ENCODE measurements at places on chromosomes 12 and 14.
A peak's percentile ranks its signal among the peaks of the same experiment; 100 is the strongest.

DNA sequence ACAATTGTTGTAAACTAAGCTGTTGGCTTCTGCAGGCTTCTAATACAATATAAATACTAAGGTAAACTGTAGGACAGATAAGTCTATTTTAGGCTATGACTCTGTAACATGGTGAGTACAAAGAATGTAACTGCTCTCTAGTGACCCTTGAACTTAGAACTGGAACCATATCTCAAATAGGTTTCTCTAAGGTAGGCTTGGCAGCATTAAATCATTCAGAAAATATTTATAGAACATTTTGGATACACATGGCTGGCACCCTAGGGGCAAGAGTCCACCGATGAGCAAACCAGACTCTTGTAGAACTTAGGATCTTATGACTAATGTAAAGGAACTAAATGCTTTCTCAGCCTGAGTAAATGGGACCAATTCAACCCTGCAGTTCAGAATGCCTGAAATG, 19.4 kb upstream of the SLC25A3 start:
- DNase-seq, result no peak

GRCh38 chr12:40697566-40698259, 5.5 kb downstream of the CNTN1 start:
- DNase-seq, result no peak

DNA sequence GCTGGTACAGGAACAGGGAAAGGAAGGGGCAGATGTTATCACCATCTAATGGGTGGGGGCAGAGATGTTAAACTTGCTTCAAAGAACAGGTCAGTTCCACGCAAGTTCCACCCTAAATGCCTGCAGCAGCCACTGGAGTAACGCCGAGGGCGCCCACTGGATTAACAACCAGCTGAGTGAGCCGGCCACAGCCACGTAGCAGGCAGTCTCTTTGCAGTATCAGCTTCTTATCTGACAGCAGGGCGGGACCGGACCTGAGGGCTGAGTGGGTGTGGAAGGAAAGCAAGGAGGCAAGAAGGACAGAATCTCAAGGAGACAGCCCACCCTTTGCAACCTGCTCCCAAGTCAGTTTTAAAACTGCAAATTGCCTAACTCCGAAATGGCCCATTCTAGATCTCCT, 38.4 kb upstream of the FOXN3 start:
- DNase-seq, result no peak

- DNase-seq, result no peak
Observed at GRCh38 chr14:42778984-42779383, 1172.3 kb downstream of the LRFN5 start.

- peak; percentile 36 for DNase-seq
Observed at GRCh38 chr14:65471038-65471878, 58.7 kb downstream of the FUT8 start.

GRCh38 chr14:102686196-102686801, 91.0 kb upstream of the TRAF3 start:
- no peak for DNase-seq

GRCh38 chr12:68962877-68963855, 30.2 kb upstream of the CPM start:
- DNase-seq, result no peak

DNA sequence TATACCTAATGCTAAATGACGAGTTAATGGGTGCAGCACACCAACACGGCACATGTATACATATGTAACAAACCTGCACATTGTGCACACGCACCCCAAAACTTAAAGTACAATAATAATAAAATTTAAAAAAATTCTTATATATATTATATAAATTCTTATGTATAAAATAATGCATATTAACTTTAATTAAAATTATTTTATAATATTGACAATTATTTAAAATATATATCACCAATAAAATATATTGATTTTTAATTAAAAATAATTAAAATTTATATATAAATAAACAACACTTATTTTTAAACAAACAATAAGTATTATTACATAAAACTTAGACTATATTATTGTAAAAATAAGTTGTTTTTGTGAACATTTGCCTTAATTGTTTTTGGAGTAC, 188.8 kb downstream of the SYT1 start:
- DNase-seq, result no peak

DNA sequence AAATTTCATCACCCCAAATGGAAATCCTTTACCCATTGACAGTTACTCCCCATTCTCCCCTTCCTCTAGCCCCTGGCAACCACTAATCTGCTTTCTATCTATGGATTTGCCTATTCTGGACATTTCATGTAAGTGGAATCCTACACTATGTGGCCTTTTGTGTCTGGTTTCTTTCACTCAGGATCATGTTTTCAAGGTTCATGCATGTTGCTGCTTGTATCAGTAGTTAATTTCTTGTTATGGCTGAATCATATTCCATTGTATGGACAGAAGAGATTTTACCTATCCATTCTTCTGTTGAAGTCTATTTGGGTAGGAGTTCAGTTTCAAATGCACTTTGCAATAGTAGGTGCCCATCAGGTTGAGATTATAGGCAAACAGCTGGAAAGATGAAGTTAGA, 1.4 kb downstream of the RFC5 start:
- DNase-seq, result no peak

DNA sequence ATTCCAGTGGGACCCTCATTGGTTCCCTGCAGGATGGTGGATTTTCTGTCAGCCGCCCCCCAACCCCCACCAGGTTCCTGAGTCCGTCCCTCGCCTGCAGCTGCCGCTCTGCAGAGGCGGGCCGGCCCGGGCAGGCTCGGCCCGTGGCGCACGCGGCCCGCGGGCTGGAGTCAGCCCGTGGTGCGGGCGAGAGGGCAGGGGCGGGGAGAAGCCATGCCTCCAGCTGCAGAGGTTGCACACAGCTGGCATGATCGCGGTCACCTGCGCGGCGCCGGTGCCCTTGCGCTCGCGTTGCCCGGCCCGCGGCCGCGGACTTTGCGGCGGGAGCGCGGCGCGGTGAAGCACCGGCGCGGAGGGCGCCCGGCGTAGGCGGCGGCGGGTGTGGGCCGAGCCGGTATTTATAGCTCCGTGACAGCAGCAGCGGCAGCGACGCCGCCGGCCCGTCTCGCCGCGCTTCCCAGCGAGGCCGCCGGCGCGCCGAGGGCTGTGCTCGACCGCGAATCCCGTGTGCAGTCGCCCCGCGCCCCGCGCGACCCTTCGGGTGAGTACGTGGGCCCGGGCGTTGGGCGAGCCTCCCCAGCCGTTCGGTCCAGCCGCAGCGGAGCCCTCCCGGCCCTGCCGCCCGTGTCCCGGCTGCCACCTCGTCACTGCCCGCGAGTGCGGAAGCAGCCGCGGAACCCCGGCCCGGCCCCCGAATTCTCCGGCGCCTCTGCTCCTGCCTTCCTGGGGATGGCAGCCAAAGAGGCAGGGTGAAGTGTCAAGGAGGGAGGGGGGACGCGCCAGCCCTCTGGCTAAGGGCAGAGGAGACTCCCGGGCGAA, at the start of gene TMEM117:
Gene TMEM117 (plus strand): TSS at position 426 of the 819 bp plus-strand sequence.
- peak; percentile 77 for DNase-seq

DNA sequence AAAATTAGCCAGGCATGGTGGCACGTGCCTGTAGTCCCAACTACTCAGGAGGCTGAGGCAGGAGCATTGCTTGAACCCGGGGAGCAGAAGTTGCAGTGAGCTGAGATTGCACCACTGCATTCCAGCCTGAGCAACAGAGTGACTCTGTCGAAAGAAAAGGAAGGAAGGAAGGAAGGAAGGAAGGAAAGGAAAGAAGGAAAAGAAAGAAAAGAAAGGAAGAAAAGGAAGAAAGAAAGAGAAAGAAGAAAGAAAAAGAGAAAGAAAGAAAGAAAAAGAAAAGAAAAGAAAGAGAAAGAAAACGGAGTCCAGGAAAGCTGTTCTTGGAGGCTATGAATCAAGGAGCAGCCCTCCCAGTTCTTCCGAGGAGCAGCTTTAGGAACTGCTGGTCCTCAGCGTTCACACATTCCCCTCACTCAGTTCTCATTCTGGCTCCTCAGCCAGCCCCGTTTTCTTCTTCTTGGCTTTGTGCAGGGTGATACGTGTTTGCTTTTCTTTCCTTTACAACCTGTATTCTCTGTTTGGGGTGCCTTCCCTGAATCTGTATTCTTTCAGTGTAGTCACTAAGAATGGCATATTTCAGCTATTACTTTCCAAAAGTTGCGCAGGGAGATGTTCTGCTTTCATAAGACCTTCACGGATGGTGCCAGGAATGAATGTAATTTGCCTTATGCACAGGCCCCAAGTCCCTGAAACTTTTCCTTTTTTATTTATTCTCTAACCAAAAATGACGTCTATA, 12.2 kb downstream of the FBXL14 start:
- no peak for DNase-seq

- no peak for DNase-seq
Observed at GRCh38 chr12:67996347-67996746, 7.1 kb downstream of the IFNG-AS1 start.

DNA sequence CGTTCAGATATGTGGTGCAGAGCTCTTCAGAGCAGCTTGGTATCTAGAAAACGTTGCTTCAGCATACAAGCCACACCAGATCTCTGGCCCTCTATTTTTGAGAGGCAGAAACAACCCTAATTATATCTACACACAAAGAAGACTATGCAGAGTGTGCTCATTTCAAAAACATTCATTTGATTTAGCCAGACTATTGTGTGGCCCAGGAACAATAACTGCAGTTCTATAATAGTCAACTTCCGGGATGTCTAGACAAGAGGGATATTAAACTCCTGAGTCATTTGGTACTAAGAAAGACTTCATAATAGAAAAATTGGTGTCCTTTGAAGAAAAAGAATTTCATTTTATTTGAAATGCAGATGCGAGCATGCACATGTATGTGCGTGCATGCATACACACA, 153.8 kb downstream of the PELI2 start:
- no peak for DNase-seq

- DNase-seq, result no peak
Observed at GRCh38 chr14:31884776-31885379, 192.2 kb upstream of the ARHGAP5 start.

DNA sequence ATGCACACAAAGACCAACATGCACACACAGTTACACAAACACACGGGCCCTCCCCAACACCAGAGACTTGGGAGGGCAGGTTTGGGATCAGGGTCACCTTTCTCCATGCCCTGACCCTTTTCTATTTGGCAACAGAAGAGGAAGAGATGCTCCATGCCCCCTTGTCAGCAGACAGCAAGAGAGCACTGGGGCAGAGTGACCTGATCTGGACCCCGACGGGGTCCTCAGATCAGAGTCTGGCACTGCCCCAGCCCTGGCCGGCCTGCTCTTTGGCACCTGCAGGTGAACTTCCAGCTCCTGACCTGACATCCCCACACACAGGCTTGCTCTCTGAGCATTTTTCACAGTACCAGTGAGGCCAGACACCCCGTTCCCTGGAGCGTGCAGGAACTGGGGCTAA, 21.4 kb downstream of the ADCY6 start:
- no peak for DNase-seq

- DNase-seq, result no peak
Observed at GRCh38 chr14:61489512-61489911, 168.1 kb downstream of the PRKCH start.

DNA sequence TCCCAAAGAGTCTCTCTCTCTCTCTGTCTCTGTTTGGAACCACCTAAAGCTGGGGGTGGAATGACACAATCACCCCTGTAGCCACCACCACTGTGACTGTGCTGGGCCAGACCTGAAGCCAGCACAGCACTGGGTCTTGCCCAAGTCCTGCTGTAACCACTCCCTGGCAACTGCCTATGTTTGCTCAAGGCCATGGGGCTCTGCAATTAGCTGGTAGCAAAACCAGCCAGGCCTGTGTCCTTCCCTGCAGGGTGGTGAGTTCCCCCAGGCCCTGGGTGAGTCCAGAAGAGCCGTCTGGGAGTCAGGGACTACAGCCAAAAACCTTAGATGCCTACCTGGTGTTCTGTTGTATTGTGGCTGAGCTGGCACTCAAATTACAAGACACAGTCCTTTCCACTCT, 50.8 kb downstream of the DGLUCY start:
- DNase-seq, result no peak

- no peak for DNase-seq
Observed at GRCh38 chr14:69985463-69985862, 106.2 kb downstream of the SMOC1 start.

DNA sequence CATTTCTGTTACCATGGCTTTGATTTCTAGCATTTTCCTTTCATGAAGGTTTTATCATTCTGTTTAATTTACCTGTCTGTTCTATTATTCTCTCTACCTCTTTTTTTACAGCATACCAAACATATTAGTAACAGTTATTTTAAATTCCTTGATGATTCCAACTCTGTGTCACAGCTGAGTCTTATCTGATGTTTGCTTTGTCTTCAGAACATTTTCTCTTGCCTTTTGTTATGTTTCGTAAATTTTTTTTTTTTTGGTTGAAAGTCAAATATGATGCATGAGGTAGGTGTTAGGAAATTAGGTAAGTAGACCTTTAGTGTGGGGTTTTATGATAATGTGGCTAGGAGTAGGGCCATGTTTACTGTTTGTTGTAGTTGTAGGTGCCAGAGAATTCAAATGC, 496.4 kb downstream of the FOXG1 start:
- no peak for DNase-seq

GRCh38 chr14:80868260-80868659, 73.3 kb downstream of the CEP128 start:
- DNase-seq, result no peak

GRCh38 chr14:100841066-100841760, 15.3 kb downstream of the MEG3 start:
- DNase-seq, result no peak

GRCh38 chr14:84442521-84442920, 1087.4 kb upstream of the FLRT2 start:
- no peak for DNase-seq

GRCh38 chr12:53482626-53483168, 16.6 kb downstream of the MAP3K12 start:
- DNase-seq, result no peak

DNA sequence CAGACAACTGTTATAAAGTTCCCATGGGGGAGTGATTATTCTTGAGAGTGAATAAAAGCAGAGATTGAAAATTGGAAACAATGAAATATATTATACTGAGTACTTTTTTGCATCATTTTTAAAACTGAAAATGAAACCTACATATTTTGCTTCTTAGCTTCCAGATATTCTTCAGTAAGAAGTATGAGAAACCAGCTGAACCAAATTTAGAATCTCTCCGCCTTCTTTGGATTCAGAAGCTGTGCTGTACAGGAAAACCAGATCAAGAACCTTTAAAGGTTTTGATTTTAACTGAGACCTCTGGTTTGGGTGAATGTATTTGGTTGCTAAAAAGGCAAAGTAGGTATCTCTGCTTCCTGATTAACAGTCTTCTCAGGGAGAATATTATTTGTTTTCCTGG, 109.4 kb downstream of the AKAP6 start:
- no peak for DNase-seq

DNA sequence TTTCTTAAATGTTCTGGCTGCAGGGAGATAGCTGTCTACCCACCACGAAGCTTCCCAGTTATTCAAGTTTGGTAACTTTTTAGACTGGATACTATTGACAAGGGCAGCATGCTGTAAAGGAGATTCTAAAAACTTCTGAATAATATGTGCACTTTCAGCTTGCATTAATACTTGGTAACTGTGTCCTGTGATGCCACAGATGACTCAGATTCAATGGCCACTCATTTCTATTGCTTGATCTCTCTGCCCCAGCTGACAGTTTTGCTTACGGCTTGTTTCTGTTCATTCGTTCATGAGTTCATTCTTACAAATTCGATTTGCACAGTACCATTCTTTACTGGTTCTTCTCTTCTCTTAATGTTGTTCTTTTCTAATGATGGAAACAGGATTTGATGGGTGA, 142.8 kb downstream of the PELI2 start:
- no peak for DNase-seq

- no peak for DNase-seq
Observed at GRCh38 chr14:69355607-69356281, 42.4 kb downstream of the ERH start.

GRCh38 chr12:67651132-67651695, 2.7 kb downstream of the DYRK2 start:
- DNase-seq, result peak; percentile 37
